ENCODE measurements at places on chromosomes 5 and 9.

- DNase-seq, result peak; percentile 8
Measured at GRCh38 chr9:119044806-119045205, 324.4 kb downstream of the BRINP1 start.

- DNase-seq, result peak; percentile 93
Measured at GRCh38 chr5:56346741-56347535, 113.8 kb upstream of the ANKRD55 start.

- DNase-seq, result peak; percentile 47
Measured at GRCh38 chr9:98378206-98378780, 122.8 kb upstream of the TBC1D2 start.

GRCh38 chr5:180069589-180070247, 1.8 kb downstream of the RNF130 start:
- DNase-seq, result peak; percentile 24

DNA sequence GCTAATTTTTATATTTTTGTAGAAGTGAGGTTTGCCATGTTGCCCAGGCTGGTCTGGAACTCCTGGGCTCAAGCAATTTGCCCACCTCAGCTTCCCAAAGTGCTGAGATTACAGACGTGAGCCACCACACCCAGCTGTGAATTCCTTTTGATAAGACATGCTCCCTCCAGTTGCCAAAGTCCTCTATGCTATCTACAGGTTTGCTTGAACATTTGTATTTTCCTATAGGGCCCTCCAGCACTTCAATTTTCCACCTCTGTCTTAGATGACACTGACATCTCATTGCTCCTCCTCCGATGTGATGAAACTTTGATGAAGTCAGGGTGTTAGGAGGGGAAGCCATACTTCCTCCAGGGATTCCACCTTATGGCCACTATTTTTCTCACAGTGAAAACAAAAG, 25.2 kb upstream of the CTSV start:
- no peak for DNase-seq

GRCh38 chr9:120692901-120693699, 21.2 kb downstream of the MEGF9 start:
- DNase-seq, result peak; percentile 72

DNA sequence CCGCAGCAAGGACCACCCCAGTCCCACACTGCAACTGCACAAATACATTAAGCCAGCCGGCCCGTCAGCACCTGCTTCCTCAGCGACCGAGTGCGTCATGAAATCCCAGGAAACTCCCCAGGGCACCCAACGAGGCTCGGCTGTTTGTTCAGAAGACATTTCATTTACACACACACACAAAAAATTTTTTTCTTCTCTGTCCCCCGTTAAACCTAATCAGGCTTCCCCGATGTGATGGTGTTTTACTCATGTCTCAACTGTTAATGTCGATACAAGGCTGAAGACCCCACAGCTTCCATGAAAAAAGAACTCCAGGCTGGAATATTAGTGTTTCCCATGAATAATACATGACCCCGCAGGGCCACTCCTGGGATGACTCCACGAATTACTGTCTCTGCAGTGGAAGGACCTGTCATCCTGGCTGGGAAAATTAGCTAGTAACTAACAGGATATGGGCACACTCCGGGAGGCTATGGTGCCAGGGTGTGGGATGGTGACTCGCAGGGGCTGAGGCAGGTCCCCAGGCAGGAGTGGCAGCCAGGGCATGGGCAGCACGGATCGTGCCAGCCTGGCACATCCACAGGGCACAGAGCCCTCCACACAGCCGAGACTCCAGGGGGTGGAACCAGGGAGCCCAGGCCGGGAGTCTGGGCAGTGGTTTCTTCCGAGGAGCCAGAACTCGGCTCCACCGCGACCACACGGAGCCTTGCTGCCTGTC, 102.4 kb downstream of the VAV2 start:
- DNase-seq, result no peak

DNA sequence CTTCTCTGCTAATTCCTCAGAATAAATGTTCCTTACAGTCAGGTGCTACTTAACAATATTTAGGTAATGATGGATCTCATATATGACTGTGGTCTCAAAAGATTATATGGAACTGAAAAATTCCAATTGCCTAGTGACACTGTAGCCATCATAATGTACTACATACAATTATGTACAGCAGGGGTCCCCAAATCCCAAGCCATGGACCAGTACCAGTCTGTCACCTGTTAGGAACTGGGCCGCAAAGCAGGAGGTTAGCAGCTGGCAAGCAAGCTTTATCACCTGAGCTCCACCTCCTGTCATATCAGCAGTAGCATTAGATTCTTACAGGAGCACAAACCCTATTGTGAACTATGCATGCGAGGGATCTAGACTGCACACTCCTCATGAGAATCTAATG, 69.6 kb downstream of the NR2F1-AS1 start:
- DNase-seq, result no peak

DNA sequence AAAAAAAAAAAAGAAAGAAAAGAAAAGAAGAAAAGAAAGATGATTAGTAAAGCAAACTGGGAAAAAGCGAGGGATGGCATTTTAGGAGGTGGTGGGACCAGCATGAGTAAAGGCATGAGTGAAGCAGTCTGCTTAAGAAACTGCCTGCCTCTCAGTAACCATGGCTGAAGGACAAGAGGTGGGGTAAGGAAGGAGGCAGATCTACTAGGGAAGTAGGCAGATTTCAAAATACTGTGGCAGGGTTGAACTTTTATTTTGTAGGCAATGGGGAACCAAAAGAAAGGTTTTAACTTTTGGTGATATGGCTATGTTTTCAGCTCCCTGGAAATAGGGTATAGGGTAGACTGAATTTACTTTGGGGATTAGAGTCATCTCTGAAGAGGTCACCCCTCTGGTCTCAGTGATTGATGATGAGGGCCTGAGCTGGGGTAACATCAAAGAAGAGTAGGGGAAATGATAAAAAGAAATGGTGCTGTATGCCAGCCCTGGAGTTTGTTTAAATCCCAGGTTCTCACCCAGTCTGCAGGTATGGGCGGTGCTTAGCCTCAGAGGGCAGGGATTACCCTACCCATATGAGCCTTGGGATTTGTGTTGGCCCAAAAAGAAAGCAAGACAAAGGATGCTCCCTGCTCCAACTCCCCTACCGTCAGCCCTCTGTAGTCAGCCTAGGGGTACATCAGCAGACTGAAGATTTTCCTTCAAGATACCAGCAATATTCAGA, 316.2 kb downstream of the CWC27 start:
- no peak for DNase-seq

DNA sequence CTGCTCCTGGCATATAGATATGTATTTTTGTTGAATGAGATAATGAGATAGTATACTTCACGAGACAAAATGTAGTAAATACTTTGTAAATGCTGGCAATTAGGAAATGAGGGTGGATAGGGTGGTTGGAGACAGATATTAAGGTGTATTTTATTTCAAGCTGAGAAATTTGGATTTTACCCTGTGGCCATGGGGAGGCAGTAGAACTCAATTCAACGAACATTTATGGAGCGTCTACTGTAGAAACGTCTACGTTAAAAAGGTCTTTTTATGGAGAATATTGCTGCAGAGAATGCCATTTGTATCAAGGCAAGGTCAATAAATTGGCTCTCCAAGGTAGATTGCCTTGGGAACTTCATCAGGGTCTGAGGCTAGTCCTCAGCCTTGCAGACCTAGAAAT, 21.5 kb upstream of the RALGPS1 start:
- no peak for DNase-seq

- no peak for DNase-seq
Measured at GRCh38 chr5:77846422-77847128, 70.4 kb upstream of the TBCA start.

- no peak for DNase-seq
Measured at GRCh38 chr9:22210262-22210661, 201.2 kb upstream of the CDKN2B start.

GRCh38 chr5:103101079-103101750, 18.7 kb downstream of the GIN1 start:
- no peak for DNase-seq

DNA sequence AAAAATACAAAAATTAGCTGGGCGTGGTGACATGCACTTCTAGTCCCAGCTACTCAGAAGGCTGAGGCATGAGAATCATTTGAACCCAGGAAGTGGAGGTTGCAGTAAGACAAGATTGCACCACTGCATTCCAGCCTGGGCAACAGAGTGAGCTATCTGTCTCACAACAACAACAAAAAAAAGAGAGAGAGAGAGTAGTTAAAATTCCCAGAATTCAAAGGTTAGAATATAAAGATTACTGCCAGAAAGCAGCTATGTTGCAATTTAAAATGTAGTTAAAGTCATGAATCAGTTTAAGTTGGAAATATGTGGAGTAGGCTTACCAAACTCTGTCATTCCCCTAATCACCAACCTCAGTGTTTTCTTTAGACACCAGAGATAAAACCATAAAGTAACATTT, 58.7 kb upstream of the SUSD1 start:
- DNase-seq, result peak; percentile 81

GRCh38 chr5:1570975-1571374, 47.2 kb upstream of the LPCAT1 start:
- DNase-seq, result no peak

DNA sequence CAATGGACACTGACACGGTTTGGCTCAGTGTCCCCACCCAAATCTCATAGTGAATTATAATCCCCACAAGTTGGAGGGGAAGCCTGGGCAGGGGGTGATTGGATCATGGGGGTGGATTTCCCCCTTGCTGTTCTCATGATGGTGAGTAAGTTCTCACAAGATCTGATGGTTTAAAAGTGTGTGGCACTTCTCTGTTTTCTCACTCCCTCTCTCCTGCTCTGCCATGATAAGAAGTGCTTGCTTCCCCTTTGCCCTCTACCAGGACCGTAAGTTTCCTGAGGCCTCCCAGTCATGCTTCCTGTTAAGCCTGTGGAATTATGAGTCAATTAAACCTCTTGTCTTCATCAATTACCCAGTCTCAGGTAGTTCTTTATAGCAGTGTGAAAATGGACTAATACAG, 115.8 kb upstream of the KIF2A start:
- no peak for DNase-seq

GRCh38 chr5:172939071-172939470, 20.2 kb upstream of the RPL26L1 start:
- peak; percentile 61 for DNase-seq

DNA sequence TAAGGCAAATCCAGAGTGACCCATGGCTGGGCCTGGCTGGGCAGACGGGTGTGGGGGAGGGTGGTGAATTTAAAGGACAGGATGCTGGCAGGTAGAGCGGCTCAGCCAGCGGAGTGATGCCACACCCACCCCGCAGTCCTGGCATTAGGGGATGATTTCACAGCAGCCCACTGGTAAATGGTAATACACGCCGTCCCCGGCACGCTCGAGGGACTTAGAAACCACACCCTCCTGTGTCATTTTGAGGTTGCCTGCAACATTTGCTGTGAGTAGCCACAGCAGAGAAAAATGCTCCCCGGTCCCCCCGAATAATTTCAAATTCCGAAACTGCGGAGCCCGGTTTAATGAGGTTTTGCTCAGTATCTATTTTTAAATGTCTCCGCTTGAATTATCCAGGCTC, 71.3 kb upstream of the FCN2 start:
- DNase-seq, result no peak

DNA sequence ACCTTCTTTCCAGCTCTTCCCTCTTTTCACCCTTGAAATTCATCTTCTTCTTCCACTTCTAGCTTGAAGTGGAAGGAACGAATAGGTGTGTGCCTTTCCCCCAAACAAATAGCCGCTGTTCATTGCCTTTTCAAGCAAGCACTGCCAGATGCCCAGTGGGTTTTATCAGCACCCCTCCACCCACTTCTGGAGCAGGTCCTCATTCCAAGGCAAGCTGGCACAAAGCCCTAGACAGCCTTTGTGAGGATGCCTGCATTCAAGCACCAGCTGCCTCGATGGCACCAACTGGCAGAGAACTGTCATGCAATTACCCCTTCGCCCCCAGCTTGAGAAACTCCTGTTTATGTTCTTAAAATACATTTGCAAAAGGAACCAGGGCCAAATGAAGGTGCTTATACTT, 36.5 kb downstream of the SERINC5 start:
- DNase-seq, result no peak

DNA sequence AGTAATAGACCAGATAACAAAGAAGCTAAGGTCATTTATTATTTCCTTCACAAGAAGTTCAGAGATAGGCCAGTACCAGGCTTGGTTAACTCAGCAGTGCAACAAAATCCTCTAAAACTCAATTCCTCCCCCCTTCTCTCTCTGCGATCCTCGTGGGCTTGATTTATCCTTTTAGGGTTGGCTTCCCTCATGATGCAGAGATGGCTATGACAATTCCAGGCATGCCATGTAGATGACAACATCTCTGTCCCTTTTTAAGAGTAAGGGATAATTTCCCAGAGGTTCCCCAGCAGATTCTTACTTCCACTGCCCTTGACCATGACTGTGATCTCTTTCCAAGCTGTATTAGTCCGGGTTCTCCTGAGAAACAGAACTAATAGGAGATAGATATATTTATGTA, 28.7 kb upstream of the DAP start:
- DNase-seq, result peak; percentile 61

DNA sequence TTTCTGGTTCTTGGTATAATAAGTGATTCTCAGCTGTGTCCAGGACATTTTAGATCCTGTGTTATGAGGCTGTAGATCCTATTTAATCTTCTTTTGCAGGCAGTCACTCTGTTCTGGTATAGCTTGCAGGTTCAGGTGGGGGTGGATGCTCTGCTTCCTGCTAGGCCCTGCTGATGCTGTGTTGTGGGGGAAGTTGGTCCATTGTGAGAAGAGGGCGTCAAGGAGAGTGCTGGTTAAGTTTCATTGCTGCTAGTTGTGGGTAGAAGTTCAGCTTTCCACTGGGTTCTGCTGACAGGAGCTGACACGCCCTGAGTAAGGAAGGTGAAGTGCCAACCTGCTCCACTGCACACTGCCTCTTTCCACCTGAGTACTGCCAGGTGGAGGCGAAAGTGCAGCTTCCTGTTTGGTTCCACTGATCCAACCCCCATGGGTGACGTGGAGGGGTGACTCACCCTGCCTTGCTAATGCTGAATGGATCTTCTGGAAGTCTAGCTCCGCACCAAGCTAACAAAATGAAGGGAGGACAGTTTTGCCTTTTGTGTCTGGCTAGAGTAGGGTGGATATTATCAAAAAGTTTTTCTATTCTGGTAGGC, 16.3 kb downstream of the NMRK1 start:
- DNase-seq, result no peak

DNA sequence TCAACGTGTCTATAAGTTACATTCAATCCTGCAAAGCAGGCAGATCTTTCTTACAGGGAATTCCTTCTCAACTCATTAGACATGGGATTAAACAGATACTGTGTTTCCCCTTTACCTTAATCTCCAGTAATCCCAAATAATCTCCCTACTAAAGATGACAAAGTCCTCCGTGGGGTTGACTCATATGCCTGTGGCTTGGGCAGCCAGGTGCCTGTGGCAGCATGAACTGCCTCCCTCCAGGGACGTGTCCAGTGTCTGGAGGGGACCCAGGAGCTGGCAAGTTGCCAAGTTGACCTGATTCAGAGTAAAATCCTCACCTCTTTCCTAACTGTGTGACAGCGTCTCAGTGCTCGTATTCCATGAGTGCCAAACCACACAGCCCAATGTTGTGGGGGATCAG, 94.6 kb upstream of the PTCH1 start:
- no peak for DNase-seq
